Activated CD4-positive, alpha-beta T cell treated with anti-CD3 and anti-CD28 coated beads, Interleukin-2, amount 10 ng/mL, durations not matched to agents 7 days and 5 days (primary cell): ENCODE measurements at places on chromosomes 11 and 22. TPM values are rescaled to one million over a fixed set of nuclear protein-coding genes. Genes with fewer than 3 reads are reported as not detected.

GRCh38 chr11:97717922-97718321 lies 1302.8 kb upstream of the CNTN5 start:
- DNase-seq, result no peak
- H3K27me3 ChIP-seq, result no peaks in the 10 kb centered on the region
- H3K4me1 ChIP-seq, result no peaks in the 10 kb centered on the region
- no peak overlapping the region for H3K27ac ChIP-seq

GRCh38 chr22:21764038-21764804 lies 28.6 kb upstream of the YPEL1 start:
- peaks cover 62% of the 10 kb centered on the region for H3K36me3 ChIP-seq
- peak overlapping the region; percentile 28 for H3K27ac ChIP-seq
- no peaks in the 10 kb centered on the region for H3K27me3 ChIP-seq
- H3K4me1 ChIP-seq, result peaks cover 73% of the 10 kb centered on the region

- H3K27ac ChIP-seq, result no peak overlapping the region
- no peaks in the 10 kb centered on the region for H3K4me1 ChIP-seq
- DNase-seq, result no peak
- no peak overlapping the region for H3K4me3 ChIP-seq
- H3K36me3 ChIP-seq, result peaks cover 29% of the 10 kb centered on the region
Observed at GRCh38 chr22:29343313-29343805, 27.9 kb upstream of the RASL10A start.

DNA sequence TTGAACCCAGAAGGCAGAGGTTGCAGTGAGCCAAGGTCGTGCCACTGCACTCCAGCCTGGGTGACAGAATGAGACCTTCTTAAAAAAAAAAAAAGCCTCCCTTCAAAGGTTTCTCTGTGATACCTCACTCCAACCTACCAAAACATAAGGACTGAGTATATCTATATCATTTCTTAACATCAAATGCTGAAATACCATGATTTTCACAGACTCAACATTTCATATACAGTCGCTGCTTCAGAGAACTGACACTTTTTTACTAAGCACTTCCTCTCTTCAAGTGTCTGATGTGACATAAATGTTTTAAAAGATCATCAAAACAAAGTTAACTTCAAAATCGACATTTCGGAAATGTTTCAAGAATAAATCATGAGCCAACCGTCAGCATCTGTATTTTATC lies 12.0 kb downstream of the PRR14L start:
- H3K27ac ChIP-seq, result peak overlapping the region; percentile 47
- H3K27me3 ChIP-seq, result no peaks in the 10 kb centered on the region
- no peak for DNase-seq
- peaks cover 44% of the 10 kb centered on the region for H3K4me1 ChIP-seq
- peaks cover 41% of the 10 kb centered on the region for H3K36me3 ChIP-seq

DNA sequence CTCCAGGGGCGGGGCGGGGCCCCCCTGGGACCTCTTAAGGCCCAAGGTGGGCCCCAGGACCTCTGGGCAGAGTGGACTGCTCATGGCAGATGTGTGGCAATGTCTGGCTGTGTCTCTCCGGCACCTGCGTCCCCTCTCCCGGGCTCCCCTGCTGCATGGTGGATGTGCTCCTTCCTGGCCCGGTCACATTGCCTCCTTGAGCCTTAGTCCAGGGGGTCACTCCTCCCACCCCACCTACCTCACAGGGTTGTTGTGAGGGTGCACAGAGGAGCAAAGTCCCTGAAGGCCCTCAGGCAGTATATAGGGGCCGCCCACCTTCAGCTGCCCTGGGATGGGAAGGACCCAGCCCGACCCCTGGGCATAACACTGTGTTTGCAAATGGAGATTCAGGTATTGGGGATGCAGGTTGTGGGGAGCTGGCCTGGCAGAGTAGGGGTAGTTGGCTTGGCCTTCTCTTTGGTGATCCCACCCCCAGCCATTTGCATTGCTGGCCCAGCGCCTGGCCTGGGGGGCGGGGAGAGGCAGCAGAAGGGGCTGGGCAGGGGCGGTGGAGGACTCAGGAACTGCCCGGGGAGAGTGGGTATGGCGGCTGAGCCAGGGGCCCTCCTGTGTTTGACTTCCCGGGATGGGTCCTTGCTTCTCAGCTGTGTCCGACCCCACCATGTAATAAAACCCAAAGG lies 11.3 kb downstream of the KCTD17 start:
- H3K4me3 ChIP-seq, result no peak overlapping the region
- H3K27ac ChIP-seq, result no peak overlapping the region
- H3K36me3 ChIP-seq, result no peaks in the 10 kb centered on the region
- DNase-seq, result no peak

GRCh38 chr11:33635161-33635560 lies 65.5 kb downstream of the C11orf91 start:
- DNase-seq, result no peak
- no peak overlapping the region for H3K27ac ChIP-seq
- no peaks in the 10 kb centered on the region for H3K4me1 ChIP-seq

- no peaks in the 10 kb centered on the region for H3K27me3 ChIP-seq
- no peak overlapping the region for H3K27ac ChIP-seq
- H3K4me1 ChIP-seq, result no peaks in the 10 kb centered on the region
Observed at GRCh38 chr22:38033522-38034277, 23.5 kb upstream of the PICK1 start.

DNA sequence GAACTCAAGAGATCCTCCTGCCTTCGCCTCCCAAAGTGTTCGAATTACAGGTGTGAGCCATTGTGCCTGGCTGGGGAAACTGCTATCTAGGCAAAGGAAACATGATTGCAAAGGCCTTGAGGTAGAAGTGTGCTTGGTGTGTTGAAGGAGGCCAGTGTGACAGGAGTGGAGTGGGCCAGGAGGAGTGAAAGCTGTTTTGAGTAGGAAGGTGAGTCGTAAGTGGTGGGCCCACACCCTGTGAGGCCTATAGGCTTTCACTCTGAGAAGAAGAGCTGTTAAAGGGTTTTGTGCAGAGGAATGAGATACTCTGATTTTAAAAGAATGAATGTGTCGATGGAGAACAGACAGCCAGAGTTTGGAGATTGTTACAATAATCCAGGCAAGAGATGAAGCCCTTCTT lies 43.4 kb downstream of the WEE1 start:
- H3K4me1 ChIP-seq, result peaks cover 27% of the 10 kb centered on the region
- no peak overlapping the region for H3K4me3 ChIP-seq
- H3K36me3 ChIP-seq, result peaks cover 2% of the 10 kb centered on the region
- DNase-seq, result no peak

DNA sequence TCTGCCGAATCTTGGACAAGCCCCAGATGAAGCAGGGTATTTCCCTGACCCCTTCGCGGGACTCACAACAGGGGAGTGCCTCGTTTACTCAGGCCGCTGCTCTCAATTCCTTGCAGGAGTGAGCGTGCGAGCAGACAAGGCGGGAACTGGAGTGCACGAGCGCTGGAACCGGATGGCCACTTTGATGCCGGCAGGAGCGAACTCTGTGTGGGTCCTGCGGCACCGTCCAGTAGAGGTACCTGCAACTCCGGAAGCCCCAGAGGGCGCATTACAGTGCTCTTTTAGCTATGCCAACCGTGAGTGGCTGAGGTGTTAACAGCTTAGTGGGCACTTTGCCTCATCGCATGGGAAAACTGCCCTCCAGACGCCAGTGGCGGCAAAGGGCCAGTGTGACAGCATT lies 182.3 kb upstream of the ANO3 start:
- no peak for DNase-seq
- H3K27me3 ChIP-seq, result no peaks in the 10 kb centered on the region
- H3K36me3 ChIP-seq, result no peaks in the 10 kb centered on the region
- H3K4me1 ChIP-seq, result no peaks in the 10 kb centered on the region
- no peak overlapping the region for H3K4me3 ChIP-seq
- no peak overlapping the region for H3K27ac ChIP-seq

DNA sequence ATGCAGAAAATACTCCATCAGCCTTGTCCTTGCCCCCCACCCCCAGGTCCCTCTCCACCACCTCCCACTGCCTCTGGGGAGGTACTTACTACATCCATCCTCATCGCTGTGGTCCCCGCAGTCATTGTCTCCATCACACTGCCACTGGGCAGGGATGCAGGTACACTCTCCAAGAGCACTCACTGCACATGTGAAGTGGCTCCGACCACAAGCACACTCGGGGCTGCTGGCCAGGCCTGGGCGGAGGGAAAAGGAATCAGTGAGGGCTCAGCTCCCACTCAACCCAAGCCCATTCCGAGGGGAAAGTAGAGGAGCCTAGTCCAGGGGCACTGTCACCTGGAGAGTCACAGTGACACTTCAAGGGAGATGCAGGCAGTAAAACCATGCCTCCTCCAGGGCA lies 15.7 kb downstream of the LRP4 start:
- no peaks in the 10 kb centered on the region for H3K36me3 ChIP-seq
- peaks cover 6% of the 10 kb centered on the region for H3K27me3 ChIP-seq
- no peak overlapping the region for H3K4me3 ChIP-seq
- DNase-seq, result no peak
- H3K27ac ChIP-seq, result no peak overlapping the region

DNA sequence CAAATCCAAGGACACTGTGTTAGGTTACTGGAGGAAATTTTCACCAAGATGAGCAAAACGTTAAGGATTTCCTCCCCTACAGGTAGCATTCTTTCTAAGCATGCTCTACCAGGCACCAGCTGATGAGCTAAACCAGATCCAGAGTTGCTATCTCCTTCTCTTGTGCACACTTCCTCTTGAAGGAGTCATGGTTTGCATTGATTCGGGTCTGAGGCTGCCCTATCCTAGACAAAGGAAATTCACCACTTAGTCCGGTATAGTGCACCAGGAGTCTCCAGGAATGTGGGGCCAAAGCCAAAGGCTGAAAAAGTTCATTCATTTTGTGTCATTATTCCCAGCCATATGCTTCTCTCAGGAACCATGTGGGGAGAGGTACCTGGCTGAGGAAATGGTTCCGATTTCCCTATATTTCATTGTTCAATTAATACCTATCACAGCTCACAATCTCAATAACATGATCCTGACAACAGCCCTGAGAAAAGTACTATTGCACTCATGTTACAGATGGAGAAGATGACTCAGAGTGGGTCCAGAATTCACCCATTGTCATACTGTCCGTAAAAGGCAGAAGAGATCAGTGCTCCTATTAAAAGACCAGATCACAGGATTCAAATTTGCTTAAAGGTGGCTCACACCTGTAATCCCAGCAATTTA lies 39.1 kb downstream of the SLC35F2 start:
- no peak overlapping the region for H3K27ac ChIP-seq
- H3K36me3 ChIP-seq, result no peaks in the 10 kb centered on the region
- no peak for DNase-seq
- H3K4me3 ChIP-seq, result no peak overlapping the region

- H3K4me3 ChIP-seq, result no peak overlapping the region
- H3K4me1 ChIP-seq, result peaks cover 20% of the 10 kb centered on the region
- no peaks in the 10 kb centered on the region for H3K36me3 ChIP-seq
- no peaks in the 10 kb centered on the region for H3K27me3 ChIP-seq
- DNase-seq, result peak; percentile 49
Observed at GRCh38 chr22:47918276-47918921, 1155.9 kb downstream of the TBC1D22A start.

Gene CBX6
- total RNA-seq, result 56.0 TPM

Gene KIRREL3
- total RNA-seq, result not detected
